ENCODE measurements at places on chromosomes 6 and 20.

DNA sequence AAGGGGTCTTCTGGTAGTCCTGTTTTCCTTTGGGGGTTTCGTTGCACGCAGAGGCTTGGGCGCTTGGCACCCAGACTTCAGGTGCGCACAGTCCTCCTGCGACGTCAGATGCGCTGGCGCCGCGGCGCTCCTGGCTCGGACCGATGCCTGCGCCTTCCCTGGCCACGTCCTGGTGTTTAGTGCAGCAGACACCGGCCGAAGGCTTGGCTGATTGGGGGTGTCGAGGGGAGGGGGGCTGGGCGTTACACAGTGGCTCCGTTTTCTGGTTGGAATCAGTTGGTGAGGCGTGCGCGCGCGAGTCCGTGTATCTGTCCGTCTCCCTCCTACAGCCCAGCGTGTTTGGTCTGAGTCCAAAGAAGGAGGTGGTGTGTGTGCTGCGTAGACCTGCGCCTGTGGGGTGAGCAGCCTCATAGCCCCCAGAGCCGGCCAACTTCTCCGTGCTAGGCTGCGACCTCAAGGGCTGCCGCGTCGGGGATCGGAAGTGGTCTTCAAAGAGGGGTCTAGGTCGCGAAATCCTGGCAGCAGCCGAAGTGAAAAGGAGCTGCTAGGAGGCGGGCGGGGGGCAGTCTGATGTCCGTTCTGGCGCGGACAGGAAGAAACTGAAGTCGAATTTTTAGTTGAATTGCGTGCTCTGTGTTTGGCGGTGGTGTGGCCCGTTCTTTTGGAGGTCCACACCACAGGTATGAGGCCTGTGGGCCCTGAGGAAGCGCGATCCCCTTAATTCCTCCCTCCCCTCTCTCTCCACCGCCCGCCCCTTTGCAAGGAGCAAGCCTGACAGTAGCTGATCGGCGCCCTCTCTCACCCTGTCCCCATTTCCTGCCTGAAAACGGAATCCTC lies 1.5 kb downstream of the SYNDIG1 start:
- DNase-seq, result no peak

- DNase-seq, result no peak
These were observed 1.8 kb downstream of the RALGAPA2 start for GRCh38 chr20:20710443-20711315.

DNA sequence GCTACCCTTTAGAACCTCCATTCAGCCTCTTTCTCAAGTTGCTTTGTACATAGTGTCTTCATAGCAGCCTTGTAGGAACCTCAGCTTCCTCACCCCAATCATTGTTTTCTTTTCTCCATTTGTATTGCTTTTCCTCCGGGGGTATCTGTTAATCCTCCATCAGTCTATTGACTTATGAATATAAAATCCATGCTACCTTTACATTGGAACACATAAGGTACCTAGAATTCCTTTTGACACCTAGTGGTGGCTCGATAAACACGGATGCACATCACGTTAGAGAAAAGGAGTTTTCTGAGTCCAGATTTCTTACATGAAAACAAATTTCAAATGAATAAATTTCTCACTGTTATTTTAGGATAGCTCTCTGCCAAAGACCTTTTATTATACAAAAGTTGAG lies 6.3 kb upstream of the EDN1 start:
- no peak for DNase-seq

DNA sequence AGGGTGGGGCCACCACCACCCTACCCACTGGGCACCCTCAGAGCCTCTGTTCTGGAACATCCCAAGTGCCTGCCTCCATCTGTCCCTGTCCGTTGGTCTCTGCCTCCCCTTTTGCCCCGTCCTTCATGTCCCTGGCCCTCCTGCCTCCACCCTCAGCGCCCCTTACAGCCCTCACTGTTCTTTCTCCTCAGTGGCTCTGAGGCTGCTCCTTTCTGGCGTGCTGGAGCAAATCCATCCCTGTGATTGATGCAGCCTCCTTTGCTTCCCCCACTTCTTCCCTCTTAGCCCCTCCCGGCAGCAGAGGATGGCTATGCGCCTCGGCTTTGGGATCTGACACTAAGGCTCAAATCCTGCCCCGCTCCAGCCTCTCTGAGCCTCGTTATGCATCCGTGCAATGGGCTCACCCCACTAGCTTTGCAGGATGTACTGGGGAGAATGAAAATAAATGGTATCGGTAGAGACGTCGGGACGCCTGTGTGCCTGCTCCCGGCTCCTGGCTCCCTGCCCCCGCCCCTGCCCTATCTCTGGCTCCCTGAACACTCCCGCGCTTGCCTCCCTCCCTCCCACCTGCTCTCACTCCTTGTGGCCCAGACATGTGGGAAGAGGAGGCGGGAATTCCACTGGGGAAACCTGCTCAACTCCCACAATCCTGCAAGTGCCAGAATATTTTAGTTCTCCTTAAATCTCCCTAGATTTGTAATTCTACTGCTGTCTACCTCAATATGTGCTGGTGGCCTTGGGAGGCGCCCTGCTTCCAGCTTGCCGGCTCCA lies 13.1 kb downstream of the VSTM2L start:
- no peak for DNase-seq

GRCh38 chr6:130115036-130115435 lies 96.7 kb downstream of the L3MBTL3 start:
- DNase-seq, result no peak

DNA sequence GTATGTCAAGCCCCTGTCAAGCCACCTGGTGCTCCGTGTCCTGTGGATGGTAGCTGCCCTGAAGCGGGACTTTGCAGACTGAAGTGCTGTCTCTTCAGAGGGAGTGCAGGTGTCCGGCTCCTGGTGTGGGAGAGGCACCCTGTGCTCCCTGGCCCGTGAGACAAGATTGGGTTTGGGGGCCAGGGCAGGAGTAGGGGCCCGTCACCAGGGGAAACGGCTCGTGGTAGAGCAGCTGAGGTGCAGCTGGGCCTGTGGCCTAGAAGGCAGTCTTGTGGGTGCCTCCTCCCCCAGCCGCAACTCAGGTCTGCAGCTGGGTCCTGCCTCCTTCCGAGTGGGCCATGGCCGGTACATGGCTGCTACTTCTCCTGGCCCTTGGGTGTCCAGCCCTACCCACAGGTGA lies at the start of gene PTCRA:
TSS of gene PTCRA (plus strand) at position 322 of the 400 bp plus-strand sequence. CDS start at position 339, 17 bp downstream.
- no peak for DNase-seq

- no peak for DNase-seq
These were observed 19.2 kb upstream of the LMBRD1 start for GRCh38 chr6:69816026-69816425.

DNA sequence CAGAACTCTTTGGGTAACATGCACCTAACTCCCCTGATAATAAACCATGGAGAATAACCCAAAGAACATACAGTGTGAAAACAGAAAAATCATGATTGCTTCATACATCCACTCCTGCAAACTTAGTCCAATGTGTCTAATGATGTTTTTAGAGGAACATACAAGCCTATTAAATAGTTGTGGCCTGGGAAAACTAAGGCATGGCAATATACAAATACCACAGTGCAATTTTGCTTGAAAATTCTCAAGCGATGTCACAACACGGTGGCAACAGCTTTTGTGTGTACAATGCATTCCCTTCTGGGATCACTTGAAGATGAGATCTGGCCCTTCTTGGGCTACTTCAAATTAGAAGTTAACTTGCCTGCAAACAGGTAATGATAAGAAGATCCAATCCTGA lies 16.7 kb downstream of the MAP3K5 start:
- no peak for DNase-seq

GRCh38 chr20:51400051-51400926 lies 142.2 kb downstream of the NFATC2 start:
- DNase-seq, result no peak

- no peak for DNase-seq
These were observed 196.8 kb downstream of the FARS2 start for GRCh38 chr6:5457983-5458683.

GRCh38 chr6:70184723-70185122 lies 118.2 kb downstream of the COL9A1 start:
- no peak for DNase-seq

DNA sequence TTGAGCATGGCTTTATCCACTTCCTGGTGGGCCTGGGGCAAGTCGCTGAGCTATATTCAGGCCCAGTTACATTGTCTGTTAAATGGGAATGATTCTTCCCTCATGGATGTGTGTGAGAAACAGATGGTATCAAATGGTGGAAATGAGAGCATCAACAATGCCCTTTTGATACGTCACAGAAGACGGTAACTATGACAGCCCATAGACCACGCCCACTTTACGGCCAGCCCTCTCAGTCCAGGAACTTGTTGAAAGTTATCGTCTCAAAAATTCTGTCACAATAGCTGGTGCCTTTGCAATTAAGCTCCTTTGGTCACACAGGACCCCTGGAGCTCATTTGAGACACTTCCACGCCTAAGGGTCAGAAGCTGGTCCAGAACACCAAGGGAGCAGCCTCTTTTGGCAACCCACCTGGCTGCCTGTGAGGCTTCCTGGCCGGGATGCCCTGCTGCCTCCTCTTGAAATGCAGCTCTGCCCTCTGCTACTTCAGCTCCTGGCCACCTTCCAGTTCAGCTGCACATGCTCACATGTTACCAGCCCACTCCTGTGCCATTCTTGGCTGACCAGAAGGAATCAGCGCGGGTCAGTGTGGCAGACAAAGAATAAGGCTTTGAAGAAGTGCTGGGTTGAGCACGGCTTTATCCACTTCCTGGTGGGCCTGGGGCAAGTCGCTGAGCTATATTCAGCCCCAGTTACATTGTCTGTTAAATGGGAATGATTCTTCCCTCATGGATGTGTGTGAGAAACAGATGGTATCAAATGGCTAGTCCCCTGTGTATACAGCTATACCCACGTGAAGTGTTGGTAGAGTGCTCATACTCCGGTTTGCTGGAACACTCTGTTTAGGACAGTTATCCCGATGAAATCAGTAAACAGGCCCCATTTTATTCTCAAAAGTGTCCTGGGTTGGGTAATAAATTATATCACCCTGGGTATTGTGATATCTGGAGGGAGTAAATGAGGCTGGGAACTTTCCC lies 199.2 kb upstream of the SUPT3H start:
- DNase-seq, result no peak

DNA sequence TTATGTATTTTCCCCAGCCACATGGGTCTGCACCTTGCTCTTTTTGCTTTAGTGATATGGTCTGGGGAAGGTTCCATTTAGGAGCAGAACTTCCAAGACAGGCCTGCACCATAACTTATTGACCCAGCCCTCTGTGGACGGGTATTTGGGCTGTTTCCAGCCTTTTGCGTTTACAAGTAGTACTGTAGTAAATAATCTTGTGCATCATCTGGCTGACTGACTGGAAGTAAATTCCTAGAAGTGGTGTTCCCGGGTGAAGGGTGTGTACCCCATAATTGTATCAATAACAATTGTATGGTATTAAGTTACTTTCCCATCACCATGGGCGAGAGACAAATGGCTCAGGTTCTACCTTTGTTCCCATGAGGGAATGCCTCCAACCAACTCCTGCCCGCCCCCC lies 31.6 kb downstream of the SPDEF start:
- DNase-seq, result no peak

DNA sequence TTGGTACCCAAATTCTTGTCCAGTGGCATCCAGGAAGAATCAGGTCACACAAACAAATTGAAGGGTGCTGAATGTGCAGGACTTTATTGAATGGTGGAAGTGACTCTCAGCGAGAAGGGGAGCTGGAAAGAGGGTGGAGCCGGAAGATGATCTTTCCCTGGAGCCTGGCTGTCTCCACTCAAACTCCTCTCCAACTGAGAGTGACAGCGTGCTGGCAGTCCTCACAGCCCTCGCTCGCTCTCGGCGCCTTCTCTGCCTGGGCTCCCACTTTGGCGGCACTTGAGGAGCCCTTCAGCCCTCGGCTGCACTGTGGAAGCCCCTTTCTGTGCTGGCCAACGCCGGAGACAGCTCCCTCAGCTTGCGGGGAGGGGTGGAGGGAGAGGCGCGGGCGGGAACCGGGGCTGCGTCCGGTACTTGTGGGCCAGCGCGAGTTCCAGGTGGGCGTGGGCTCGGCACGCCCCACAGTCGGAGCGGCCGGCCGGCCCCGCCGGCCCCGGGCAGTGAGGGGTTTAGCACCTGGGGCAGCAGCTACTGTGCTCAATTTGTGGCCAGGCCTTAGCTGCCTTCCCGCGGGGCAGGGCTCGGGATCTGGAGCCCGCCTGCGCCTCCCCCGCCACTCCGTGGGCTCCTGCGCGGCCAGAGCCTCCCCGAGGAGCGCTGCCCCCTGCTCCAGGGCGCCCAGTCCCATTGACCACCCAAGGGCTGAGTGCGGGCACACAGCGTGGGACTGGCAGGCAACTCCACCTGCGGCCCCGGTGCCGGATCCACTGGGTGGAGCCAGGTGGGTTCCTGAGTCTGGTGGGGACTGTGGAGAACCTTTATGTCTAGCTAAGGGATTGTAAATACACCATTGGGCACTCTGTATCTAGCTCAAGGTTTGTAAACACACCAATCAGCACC lies 26.7 kb upstream of the MBOAT1 start:
- no peak for DNase-seq

DNA sequence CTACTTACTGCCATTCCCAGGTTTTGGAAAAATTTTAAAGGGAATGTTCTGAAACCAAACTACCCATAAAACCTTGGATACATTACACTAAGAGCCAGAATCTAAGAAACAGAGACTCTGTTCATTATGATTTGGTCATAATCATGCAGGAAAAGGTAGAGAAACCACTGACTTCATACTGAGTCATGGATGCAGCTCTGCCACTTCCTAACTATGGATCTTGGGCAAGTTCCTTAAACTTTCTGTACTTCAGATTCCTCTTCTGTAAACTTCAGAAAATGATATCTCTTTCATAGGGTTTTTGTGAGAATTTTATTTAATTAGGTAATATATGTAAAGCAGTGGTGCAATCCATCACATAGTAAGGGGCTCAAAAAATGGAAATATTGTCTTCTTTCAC lies 20.0 kb downstream of the PLA2G7 start:
- no peak for DNase-seq

DNA sequence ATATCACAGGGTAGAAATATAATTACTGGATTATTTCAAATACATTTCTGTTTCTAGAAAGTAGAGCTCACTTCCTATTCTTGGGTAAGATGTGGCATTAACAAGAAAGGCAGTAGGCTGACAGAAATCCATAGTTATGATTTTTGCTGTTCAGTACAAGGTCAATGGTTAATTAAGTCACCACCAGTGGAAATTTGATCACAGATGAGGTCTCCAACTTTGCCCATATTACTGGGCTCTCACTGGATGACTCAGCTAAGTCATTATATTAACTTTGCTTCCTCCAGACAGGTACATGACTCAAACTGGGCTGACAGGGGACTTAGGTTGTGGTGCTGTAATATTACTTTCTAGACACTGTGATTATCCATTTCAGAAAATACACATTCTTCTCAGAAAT lies 212.4 kb downstream of the GRIK2 start:
- DNase-seq, result no peak

Measured in GOT3 (cell line).